ENCODE measurements at places on chromosomes 3 and 15.

DNA sequence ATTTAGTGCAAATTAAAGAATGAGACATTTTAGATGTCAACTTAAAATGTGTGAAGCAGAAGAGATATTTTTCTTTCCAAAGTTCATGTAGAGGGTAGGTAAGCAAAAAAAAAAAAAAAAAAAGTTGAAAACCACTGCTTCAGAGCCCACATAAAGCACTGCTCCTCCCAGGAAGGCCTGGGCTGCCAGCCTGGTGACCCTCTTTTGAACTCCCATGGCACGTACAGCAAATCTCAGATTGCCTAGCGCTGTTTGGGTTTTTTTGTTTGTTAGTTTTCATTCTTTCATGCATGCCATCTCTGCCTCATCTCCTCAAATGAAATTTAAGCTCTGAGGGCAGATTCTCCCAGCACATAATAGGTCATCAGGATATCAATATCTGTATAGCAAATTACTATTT lies 120.1 kb downstream of the SRGAP3 start:
- DNase-seq: no peak

DNA sequence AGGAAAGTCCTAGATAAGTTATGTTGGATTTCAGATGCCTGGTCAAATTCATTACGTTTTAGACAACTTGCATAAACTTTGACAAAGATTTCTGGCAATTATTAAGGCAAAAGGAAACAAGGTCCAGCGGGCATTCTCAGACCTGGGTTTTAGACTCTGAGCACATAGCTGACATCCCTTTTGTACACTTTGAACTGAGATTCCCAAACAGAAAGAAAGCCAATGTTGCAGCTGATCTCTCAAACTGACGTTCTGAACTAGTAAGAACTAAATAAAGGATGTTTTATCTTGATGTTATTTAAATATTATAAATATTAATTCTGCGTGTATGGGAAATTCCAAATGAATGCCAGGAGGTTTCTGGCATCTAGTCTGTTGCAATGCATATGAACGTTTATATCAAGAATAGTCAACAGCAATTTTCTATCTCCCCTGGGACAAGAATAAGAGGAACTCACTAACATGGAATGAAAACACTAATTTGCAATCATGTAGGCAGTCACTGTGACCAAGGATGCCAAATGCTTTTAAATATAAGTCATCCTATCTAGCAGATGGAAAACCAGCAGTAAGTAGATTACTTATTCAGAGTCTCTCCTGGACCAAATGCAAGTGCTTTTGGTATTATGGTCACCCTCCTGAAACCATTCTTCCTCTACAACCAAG lies 202.1 kb downstream of the GREM1 start:
- DNase-seq: no peak

DNA sequence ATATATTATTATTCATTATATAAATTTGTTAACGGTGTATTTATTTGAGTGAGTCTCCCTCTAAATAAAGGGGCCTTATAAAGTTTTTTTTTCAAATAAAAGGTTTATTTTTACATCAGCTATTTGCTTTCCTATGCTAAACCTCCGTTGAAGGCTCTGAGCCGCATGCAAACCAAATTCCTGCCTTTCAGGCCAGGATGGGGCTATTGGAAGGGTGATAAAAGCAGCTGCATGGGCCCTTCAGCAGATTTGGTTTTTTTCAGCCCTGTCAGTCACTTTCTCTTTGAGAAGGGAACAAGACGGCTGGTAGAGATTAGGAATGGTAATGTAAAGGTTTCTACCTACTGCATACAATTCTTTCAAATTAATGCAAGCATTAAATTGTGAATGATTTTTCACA lies 244.2 kb downstream of the WNT5A start:
- DNase-seq: no peak

GRCh38 chr15:45101749-45102148 lies 12.2 kb downstream of the DUOX2 start:
- no peak for DNase-seq

Measured in stimulated activated CD4-positive, alpha-beta T cell treated with anti-CD3 and anti-CD28 coated beads, Interleukin-1b, Interleukin-23, amount 100 ng/mL, for 1 hour (primary cell).